ENCODE measurements at places on chromosomes 13 and 19.
A peak's percentile ranks its signal among the peaks of the same experiment; 100 is the strongest.

- no peak for DNase-seq
Observed at GRCh38 chr13:43339805-43340550, 316.6 kb downstream of the DNAJC15 start.

DNA sequence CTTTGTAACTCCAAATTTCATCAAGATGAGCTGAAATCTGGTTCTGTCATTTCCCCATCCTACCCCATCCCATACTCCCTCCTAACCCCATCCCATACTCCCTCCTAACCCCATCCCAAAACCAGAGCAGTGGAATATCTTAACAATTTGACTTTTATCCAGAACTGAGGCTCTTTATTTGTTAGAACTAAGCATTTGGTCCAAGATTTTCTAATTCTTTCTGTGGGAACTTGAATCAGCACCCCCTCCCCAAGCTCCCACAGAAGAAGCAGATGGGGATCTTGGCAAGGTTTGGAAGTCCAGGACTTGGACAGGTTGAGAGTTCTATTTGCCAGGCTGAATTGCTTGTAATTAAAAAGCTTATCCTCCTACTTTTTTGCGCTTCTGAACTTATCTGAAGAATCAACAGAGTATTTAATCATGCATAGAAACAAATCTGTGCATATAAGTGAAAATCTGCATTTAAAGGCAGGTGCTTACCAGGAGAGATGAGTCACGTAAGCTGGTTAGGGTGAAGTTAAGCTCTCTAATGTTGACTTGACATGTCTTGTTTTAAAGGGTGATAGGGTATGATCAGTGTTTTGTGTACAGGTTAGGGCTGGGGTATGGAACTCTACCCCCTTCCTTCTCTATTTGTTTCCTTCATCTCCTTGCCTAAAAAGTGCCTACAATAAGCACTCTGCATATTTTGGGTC is 111.1 kb downstream of the COG6 start:
- no peak for DNase-seq

DNA sequence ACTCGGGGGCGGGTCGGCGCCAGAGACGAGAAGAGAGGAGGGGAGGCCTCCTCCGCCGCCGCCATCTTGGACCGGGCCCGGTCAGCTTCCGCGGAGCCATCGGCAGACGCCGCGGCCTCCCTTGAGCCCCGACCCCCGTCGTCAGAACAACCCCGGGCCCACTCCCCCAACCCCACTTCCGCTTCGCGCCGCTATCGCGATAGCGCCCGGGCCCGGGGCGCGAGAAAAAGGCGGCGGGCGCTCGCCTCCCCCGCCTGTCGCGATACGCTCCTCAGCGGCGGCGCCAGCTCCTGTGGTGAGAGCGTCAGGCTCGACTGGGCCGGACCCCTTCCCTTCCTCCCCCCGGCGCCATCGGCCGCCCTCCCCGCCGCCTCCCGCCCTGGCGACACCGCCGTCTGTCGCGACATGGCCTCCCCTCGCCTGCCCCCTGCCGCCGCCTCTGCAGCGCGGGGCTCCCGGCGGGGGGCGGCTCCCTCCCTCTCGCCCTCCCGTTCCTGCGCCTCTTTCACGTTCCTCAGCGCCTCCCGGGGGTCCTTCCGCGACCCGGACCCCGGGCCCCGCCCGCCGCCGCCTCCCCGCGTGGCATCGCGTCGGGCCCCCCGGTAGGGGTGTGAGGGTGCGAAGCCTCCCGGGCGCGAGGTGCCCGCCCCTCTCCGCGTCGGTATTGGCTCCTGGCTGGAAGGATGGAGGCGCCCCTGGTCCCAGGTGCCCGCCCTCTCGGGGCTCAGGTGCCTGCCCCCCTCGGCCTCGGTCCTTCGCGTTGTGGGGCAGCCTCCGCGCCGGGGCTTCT is at the start of gene CNOT3:
TSS of gene CNOT3 (plus strand) at position 64 of the 790 bp plus-strand sequence. CDS start 5,217 bp downstream, outside the sequence.
- peak; percentile 89 for DNase-seq

DNA sequence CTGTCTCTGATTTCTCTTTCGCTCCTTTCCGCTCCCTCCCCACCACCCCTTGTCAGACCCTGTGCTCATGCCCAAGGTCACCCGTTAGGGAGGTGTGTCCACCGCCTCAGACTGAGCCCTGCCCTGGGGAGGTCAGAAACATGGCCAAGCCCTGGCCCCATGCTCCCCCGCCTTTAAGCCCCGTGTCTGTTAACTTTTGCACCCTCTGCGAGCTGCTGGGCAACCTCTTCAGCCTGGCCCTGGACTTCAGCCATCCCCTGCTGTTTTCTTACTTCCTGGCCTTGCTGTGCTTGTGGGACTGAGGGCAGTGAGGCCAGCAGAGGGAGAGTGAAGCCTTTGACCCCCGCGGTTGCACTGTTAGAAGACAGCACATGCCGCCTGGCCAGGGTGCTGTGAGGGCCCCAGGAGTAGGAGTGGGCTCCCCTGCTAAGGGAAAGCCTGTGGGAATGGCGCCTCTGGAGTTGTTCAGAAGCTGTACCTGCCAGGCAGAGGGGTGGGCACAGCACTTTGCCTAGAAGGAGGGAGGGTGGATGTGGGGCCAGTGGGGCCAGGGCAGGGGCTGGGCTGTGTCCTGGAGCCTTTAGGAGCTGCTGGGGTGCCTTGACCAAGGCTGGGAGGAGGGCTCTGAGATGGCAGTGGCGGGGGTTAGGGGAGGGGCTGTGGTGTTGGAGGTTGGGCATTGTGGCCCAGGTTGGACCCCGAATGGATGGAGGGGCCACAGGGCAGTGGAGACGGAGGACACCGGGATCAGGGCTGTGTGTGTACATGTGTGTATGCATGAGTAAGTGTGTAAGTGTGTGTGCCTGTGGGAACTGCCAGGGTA is 7.9 kb downstream of the UPF1 start:
- DNase-seq, result no peak

GRCh38 chr19:19371059-19371458 is 34.4 kb upstream of the GATAD2A start:
- no peak for DNase-seq

All from spleen (tissue), 13 donors.